ENCODE measurements at places on chromosomes 16 and 17. TPM values are rescaled to one million over a fixed set of nuclear protein-coding genes. Genes with fewer than 3 reads are reported as not detected.

DNA sequence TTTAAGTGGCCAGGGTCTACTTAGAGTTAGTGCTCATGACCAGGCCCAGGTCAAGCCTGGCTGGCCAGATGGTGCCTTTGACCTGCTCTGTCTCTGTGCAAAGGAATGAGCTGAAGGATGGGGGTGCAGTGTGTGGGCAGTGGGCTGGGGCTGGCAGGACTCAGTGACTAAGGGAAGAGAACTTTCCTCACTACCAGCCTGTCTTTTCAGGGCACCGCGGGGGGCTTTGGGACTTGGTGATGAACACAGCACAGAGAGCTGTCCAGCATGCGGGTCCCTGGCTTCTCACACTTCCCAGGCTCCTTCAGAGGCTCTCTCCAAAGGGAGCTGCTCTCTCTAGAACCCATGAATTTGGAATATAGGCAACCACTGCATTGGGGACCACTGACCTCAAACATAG lies 43.0 kb upstream of the STH start:
- no peak for DNase-seq

DNA sequence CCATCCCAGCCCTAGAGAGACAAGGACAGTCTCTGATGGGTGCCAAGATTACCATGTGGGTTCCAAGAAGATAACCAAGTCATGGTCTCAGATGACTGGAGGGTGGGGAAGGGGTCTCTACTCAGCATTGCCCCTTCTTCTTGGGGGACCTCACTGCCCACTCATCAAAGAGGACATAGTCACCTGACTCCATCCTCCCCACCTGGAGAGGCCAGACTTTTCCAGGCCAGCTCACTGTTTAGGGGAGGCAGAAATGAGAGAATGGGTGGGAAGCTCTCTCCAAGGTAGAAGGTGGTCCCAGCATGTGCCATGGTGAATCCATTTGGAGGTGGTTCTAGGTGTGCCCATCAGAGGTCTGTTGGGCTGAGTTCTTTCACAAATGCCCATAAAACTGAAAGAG lies 20.7 kb upstream of the IL21R start:
- no peak for DNase-seq

GRCh38 chr16:22357635-22357971 lies 16.8 kb downstream of the CDR2 start:
- no peak for DNase-seq

GRCh38 chr16:82136956-82137821 lies 32.8 kb downstream of the MPHOSPH6 start:
- DNase-seq = no peak

SDF2 gene
- 80.1 TPM for total RNA-seq

APRT gene
- 165 TPM for total RNA-seq

GRCh38 chr17:75241502-75241901 lies 19.9 kb downstream of the GGA3 start:
- no peak for DNase-seq

GRCh38 chr17:43722269-43722619 lies 36.3 kb downstream of the SOST start:
- DNase-seq = no peak

DNA sequence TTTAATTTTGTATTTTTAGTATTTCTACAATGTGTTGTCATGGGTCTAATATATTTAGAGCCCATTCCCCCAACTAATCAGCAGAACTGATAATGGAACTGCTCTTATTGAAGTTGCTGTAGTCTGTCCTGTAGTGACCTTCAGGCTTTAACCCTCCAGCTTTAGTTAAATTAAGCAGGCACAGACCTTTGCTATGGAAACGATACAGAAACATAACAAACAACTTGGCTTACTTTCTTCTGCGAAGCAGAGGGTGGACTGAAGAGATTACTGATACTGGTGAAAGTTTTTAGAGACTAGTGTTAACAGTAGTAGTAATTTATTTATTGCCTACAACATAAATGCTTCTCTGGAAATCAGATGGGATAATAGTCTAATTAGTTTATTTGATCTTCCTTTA lies 61.4 kb downstream of the NFATC3 start:
- no peak for DNase-seq

TNK1 gene
- total RNA-seq = 28.4 TPM

CCL17 gene
- total RNA-seq = not detected

- no peak for DNase-seq
Measured at GRCh38 chr17:9238340-9239245, 217.3 kb downstream of the NTN1 start.

DNA sequence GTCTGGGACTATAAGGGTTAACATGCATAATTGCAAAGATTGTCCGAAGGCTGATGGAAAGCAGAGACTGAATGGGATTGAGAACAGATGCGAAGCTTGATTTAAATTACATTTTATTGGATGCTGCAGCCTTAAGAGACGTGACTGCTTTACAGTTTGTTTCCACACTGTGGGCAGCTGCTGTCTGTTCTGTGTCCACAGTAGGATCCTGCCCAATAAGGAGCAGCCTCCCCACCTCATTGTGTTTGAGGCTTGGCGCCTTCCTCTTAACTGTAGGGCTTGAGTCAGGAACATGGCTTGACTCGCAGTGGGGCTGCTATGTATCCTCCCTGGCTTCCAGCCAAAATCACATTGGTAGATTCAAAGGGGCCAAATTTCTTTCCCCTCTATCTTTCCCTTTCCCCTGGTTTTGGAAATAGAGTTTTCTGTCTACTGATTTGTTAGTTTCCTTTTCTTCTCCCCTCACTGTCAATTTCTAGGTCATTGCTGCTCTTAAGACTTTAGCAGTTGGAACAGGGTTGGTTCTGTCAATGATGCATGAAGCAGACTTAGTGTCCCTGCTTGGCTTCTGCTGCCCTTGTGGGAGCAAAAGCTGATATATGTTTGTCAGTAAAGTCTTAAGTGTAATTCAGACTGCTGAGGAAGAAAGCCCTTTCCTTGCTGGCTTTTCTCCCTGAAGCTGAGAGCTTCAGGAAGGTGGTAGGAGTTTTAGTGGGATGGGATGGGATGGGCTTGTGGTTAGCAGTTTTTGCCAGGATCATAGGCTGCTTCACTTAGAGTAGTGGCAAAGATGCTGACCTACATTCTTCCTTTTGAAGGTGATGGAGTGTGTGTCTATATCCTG lies 5.0 kb upstream of the RARA start:
- DNase-seq = no peak

GRCh38 chr17:79077587-79077986 lies 3.0 kb downstream of the ENGASE start:
- DNase-seq = no peak

DNA sequence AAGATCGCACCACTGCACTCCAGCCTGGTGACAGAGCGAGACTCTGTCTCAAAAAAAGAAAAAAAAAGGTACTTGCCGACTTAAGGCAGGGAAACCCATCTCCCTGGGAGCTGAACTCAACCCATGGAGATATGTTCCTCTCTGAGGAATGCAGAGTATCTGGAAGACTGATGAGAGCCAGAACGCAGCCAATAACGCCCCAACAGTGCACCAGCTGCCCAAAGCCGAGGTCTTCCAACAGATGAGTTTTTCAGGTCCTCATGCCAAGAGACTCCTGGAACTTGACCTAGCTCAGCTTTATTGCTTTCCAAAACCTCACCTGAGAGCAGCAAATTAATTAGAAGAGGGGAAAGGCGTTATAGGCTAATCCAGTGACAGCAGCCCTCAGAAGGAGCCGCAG lies 9.4 kb downstream of the ELAC2 start:
- DNase-seq = no peak

DNA sequence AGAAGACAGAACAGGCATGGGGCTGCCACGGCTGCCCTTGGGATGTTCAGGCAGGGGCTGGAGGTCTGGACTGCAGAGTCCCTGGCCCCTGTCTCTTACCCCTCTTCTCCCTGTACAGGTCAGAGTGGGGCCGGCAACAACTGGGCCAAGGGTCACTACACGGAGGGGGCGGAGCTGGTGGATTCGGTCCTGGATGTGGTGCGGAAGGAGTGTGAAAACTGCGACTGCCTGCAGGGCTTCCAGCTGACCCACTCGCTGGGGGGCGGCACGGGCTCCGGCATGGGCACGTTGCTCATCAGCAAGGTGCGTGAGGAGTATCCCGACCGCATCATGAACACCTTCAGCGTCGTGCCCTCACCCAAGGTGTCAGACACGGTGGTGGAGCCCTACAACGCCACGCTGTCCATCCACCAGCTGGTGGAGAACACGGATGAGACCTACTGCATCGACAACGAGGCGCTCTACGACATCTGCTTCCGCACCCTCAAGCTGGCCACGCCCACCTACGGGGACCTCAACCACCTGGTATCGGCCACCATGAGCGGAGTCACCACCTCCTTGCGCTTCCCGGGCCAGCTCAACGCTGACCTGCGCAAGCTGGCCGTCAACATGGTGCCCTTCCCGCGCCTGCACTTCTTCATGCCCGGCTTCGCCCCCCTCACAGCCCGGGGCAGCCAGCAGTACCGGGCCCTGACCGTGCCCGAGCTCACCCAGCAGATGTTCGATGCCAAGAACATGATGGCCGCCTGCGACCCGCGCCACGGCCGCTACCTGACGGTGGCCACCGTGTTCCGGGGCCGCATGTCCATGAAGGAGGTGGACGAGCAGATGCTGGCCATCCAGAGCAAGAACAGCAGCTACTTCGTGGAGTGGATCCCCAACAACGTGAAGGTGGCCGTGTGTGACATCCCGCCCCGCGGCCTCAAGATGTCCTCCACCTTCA lies 11.7 kb downstream of the TUBB3 start:
- DNase-seq = no peak

SCNN1B gene
- 11.8 TPM for total RNA-seq

C16orf89 gene
- total RNA-seq = 6.6 TPM

- DNase-seq = no peak
Measured at GRCh38 chr16:80051040-80051439, 450.5 kb upstream of the MAF start.

DNA sequence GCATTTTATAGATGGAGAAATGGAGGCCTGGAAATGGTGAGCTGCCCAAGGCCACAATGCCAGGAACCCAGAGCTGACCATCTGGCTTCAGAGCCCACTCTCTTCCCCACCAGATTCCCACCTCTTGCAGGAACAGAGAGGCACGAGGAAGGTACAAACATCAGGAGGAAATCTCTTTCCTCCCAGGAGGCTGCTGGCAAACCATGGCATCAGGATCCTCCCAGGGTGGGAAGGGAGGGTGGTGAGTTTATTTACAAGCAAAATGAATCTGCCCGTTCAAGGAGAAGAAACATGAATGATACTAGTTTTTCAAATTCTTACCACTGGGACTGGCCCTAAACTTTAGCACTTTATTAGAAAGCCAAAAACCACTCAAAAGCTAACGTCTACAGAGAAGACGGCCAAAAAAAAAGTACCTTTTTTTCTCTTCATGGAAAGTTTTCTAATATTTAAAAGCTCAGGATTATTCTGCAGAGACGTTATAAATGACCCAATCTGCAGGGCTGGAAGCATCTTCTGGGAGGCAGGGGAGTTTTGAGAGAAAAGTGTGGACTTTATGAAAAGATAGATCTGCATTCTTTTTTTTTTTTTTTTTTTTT lies 79.1 kb downstream of the NXN start:
- no peak for DNase-seq

DNA sequence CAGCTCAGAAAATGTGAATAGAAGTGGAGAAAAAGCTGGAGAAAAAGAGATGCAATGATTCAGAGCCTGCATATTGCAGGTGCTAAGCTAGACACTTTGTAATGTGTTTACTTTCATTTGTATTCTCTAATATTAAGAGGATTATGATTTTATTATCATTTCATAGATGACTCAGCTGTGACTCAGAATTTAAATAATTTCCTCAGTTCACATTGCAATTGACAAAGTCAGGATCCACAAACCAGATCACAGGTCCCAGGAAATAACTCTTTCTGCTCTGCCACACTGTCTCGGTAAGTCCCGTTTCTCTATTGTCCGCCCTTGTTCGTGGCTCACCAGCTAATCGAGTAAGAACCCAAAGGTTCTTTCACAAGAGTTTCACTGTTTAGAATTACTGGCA lies 235.4 kb upstream of the MON1B start:
- no peak for DNase-seq

OR1D2 gene
- not detected for total RNA-seq

DNA sequence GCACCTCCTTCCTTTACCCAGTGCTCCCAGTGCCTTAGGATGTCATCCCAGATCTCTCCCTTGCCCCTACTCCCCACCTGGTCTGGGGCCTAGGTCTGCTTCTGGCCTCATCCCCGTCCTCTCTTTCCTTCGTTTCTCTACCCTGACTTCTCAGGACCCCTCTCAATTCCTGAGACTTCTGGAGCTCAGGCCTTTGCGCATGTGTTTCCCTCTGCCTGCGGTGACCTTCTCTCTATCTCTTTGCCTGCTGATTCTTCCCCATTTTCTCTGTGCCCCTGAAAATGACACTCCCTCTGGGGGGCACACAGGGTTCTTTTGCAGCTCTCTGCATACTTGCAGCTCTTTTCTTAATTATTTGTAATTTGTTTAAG lies 13.5 kb downstream of the ADORA2B start:
- DNase-seq = no peak

DNA sequence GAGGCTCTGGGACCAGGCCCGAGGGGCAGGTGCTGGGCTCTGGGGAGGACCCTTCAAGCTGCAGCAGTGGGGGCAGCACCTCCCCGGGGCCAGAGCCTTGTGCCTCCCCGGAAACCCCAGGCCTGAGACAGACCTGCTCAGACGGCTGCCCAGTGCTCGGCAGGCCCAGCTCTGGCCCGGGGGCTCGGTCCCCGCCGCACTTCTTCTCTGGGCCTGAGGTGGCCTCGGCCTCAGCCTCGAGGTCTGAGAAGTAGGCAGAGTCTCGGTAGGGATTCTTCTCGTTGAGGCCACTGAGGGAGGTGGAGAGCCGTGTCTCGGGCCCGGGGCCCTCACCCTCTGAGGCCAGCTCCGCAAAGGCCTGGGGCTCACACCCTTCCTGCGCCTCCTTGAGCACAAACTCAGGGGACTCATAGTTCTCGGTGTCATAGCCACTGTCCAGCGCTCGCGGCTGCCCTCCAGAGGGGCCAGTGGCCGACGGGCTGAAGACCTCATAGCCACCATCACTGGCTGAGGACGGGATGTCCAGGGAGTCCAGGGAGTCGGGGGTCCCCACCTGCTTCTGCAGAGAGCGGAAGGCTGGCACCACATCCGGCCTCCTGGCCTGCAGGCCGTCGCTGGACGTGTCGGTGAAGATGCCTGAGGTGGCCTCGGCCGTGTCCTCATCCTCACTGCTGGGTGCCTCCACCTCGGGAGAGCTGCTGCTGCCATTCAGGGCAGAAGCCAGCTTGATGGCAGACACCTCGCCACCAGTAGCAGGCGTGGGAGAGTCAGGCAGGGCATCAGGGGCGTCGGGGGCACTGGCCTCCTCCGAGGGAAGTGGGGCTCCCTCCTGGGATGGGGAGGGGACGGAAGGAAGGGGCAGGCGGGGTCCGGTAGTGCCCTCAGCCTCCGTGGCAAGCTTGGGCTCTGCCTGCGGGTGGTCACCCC lies 44.3 kb upstream of the PVALEF start:
- DNase-seq = no peak

ABCA8 gene
- total RNA-seq = 111 TPM

DNA sequence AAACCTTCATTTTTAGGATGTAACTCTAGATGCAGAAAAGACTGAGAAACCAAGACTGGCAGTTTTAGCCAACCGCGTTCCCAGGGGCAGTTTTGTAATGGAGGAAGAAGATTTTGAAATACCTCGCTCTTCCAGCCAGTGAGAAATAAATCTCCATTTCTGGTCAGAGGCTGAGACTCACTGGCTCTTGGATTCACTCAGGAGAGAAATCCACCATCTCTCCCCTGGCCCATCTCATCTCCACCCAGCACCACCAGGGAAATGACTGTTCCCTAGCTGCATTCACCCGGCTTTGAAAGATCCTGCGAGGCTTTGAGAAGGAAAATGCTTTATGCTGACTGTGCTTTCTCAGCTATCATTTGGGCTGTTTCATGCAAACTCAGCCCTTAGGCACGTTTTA lies 185.2 kb downstream of the SOX9 start:
- DNase-seq = no peak

SPIRE2 gene
- total RNA-seq = 13.7 TPM

- DNase-seq = no peak
Measured at GRCh38 chr17:28433721-28434120, 27.7 kb upstream of the SLC46A1 start.
